ENCODE measurements at places on chromosomes 13 and 19. TPM values are rescaled to one million over a fixed set of nuclear protein-coding genes. Genes with fewer than 3 reads are reported as not detected.
A peak's percentile ranks its signal among the peaks of the same experiment; 100 is the strongest.

- H3K27me3 ChIP-seq, result no peaks in the 10 kb centered on the region
- peaks cover 34% of the 10 kb centered on the region for H3K36me3 ChIP-seq
- H3K4me3 ChIP-seq, result no peak overlapping the region
- peaks cover 31% of the 10 kb centered on the region for H3K4me1 ChIP-seq
- DNase-seq, result no peak
Measured at GRCh38 chr19:2275588-2276428, 6.2 kb downstream of the PEAK3 start.

- H3K27ac ChIP-seq, result no peak overlapping the region
- H3K36me3 ChIP-seq, result peaks cover 6% of the 10 kb centered on the region
- no peaks in the 10 kb centered on the region for H3K27me3 ChIP-seq
- DNase-seq, result no peak
- H3K4me3 ChIP-seq, result no peak overlapping the region
- H3K4me1 ChIP-seq, result peaks cover 21% of the 10 kb centered on the region
Measured at GRCh38 chr13:23754506-23754905, 134.7 kb downstream of the MIPEP start.

Gene SPRED3
- 1.5 TPM for total RNA-seq

GRCh38 chr19:7852851-7853769 lies 21.1 kb downstream of the PRR36 start:
- no peaks in the 10 kb centered on the region for H3K36me3 ChIP-seq
- peaks cover 5% of the 10 kb centered on the region for H3K4me1 ChIP-seq
- no peak overlapping the region for H3K27ac ChIP-seq
- H3K27me3 ChIP-seq, result peaks cover 2% of the 10 kb centered on the region

Gene LILRA1
- total RNA-seq, result not detected

Gene APOE
- total RNA-seq, result 0.87 TPM

DNA sequence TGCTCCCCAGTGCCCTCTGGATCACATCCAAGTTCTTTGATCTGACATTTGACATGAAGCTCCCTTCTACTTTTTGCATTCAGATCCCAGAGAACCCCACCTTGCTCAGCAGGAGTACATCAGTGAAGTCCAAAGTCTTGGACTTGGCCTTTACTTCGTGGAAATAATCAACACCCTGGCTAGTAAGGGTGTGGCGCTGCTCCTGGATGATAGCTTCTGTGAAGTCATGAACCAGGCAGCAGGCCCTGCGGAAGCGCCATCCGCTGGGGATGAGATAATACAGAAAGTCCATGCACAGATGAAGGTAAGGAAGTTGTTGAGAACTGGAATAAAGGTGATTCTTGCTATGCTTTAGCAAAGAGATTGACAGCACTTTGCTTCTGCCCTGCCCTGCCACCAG lies 43.2 kb downstream of the OR10H4 start:
- H3K27me3 ChIP-seq, result peaks cover 23% of the 10 kb centered on the region
- H3K27ac ChIP-seq, result no peak overlapping the region
- no peak for DNase-seq
- no peaks in the 10 kb centered on the region for H3K4me1 ChIP-seq

- H3K4me3 ChIP-seq, result peak within 1 kb of the TSS; percentile 91
- H3K4me1 ChIP-seq, result peaks cover 39% of the 10 kb centered on the region
- peaks cover 33% of the 10 kb centered on the region for H3K36me3 ChIP-seq
- no peaks in the 10 kb centered on the region for H3K27me3 ChIP-seq
Measured at GRCh38 chr19:39845933-39846677, at the start of gene FBL. Gene FBL (minus strand): TSS chr19:39846379. CDS start chr19:39846300, 79 bp downstream.

DNA sequence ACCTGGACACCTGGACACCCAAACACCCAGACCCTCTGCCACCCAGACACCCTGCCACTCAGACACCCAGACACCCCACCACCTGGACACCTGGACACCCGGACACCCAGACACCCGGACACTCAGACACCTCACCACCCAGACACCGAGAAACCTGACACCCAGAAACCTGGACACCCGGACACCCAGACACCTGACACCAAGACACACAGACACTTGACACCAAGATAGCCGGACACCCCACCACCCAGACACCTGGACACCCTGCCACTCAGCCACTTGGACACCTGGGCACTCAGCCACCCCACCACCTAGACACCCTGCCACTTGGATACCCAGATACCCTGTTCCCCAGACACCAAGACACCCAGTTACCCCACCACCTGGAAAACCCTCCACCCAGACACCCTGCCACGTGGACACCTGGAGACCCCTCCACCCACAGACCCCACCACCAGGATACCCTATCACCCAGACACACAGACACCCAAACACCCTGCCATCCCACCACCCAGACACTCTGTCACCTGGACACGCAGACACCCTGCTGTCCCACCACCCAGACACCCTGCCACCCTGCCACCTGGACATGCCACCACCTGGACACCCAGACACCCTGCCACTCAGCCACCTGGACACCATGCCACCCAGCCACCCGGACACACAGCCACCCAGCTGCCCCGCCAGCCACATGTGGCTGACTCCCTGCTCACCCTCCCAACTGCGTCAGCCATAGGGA lies 17.4 kb downstream of the C19orf12 start:
- H3K4me1 ChIP-seq, result peaks cover 12% of the 10 kb centered on the region
- peaks cover 3% of the 10 kb centered on the region for H3K36me3 ChIP-seq
- DNase-seq, result no peak
- peak overlapping the region; percentile 71 for H3K27ac ChIP-seq
- H3K4me3 ChIP-seq, result no peak overlapping the region

DNA sequence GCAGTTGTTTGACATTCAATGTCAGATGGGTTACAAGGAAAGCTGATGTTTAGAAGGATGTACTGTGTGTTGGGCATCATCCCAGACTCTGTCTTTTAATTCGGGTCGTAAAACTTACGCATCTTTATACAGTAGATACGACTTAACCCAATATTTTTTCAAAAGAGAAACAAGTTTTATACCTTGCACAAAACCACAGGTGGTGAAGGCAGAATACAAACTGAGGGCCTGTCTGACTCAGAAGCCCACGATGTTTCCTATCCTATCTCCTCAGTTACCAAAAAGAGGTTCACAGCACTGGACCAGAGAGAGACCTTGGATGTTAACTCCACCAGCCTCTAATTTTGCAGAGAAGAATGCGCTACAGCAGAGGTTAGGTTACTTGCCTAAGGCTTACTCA lies 477.0 kb downstream of the FOXO1 start:
- no peaks in the 10 kb centered on the region for H3K27me3 ChIP-seq
- H3K4me1 ChIP-seq, result peaks cover 77% of the 10 kb centered on the region
- peak overlapping the region; percentile 92 for H3K27ac ChIP-seq
- H3K4me3 ChIP-seq, result peak overlapping the region; percentile 15
- H3K36me3 ChIP-seq, result peaks cover 3% of the 10 kb centered on the region

DNA sequence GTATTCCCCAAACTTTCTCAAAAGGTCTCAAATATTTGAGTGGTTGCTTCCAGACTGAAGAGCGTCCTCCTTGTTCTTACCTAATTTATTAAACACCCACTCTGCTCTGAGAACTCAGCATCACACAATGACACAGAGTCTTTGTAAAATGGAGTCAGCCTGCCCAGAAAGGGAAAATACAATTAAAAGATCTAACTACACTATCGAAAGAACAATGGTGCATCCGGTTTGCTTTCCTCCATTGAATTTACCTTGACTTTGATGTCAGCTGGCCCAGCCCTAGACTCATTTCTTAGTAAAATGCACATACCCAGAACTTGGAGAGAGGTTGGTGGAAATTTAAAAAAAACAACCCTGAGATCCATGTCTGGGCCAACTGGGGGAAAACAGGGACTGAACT lies 120.7 kb upstream of the SERP2 start:
- no peaks in the 10 kb centered on the region for H3K4me1 ChIP-seq
- H3K4me3 ChIP-seq, result no peak overlapping the region
- H3K27ac ChIP-seq, result no peak overlapping the region
- H3K36me3 ChIP-seq, result no peaks in the 10 kb centered on the region

GRCh38 chr13:35481777-35482176 lies 5.3 kb upstream of the MAB21L1 start:
- no peak overlapping the region for H3K27ac ChIP-seq
- H3K36me3 ChIP-seq, result no peaks in the 10 kb centered on the region
- peaks cover 32% of the 10 kb centered on the region for H3K27me3 ChIP-seq
- H3K4me3 ChIP-seq, result no peak overlapping the region
- peaks cover 10% of the 10 kb centered on the region for H3K4me1 ChIP-seq

All from activated CD8-positive, alpha-beta T cell treated with anti-CD3 and anti-CD28 coated beads for 36 hours (primary cell).